ENCODE measurements at places on chromosomes 7 and 10.
A peak's percentile ranks its signal among the peaks of the same experiment; 100 is the strongest.

DNA sequence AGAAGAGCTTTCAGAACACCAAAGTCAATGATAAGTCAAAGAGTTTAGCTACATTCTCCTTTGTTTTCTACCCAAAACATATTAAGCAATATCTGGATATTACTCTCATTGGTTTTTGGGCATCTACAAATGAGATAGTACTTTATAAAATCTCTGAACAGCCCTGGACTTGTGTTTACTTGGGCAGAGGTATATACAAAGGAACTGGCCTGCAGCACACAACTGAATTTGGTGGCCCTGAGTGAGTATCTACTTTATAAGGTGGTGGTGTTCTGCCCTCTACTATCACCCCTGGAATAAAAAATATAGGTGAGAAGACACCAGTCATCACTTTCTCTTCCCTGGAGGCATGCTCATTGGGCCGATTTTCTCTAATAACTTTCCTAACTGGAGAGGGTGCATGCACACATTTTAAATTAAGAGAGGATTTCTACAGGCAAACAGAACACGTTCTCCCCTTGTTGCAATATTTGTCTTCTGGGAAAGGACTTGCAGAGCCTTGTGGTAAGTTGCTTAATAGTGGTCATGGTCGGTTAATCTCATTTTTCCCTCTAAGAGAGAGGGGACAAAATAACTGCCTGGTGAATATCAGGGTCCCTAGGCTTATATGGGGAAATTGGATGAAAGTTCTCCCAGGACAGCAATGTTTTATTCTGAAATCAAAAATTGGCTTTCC is 41.1 kb downstream of the OTUD1 start:
- H3K36me3 ChIP-seq: no peaks in the 10 kb centered on the region
- H3K4me3 ChIP-seq: no peak overlapping the region
- no peak for DNase-seq
- H3K4me1 ChIP-seq: no peaks in the 10 kb centered on the region
- peaks cover 13% of the 10 kb centered on the region for H3K27me3 ChIP-seq

- peaks cover 1% of the 10 kb centered on the region for H3K4me1 ChIP-seq
- peaks cover 5% of the 10 kb centered on the region for H3K27me3 ChIP-seq
- no peak overlapping the region for H3K4me3 ChIP-seq
- DNase-seq: no peak
- H3K36me3 ChIP-seq: no peaks in the 10 kb centered on the region
Observed at GRCh38 chr10:78516236-78516635, 482.6 kb downstream of the RPS24 start.

DNA sequence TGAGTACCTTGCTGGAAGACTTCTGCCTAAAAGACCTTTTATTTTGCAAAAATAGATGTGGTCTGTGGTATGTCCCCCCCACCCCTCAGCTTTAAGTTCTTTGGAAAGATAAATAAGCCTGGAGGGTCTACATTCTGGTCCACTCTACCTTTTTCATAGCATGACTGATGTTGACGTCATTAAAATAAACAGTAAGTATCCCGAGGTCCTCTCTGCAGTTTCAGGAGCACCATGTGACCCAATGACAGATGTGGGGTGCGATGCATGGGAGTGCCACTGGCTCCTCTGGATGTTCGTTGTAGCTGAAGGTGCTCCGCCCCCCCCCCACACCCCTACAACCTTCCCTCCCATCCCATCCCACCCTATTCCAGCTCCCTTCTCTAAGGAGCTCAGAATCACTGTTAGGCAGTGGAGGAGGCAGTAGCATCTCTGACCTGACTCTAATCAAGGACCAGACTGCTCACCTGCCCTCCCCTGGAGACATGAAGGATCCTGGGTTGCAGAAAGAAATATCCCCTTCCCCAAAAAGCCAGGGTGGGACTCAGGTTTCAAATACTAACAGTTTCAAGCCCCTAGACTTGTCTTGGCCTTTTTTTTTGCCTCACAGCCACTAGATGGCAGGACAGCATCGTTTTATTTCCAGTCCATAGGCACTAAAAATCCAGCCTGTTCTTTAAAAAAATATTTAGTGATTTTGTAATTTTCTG is 25.1 kb downstream of the CASP7 start:
- no peak overlapping the region for H3K27ac ChIP-seq
- H3K36me3 ChIP-seq: peaks cover 15% of the 10 kb centered on the region
- no peak for DNase-seq
- no peak overlapping the region for H3K4me3 ChIP-seq

GRCh38 chr10:96413151-96413787 is 54.5 kb upstream of the OPALIN start:
- H3K27me3 ChIP-seq: peaks cover 7% of the 10 kb centered on the region
- no peak overlapping the region for H3K27ac ChIP-seq
- DNase-seq: no peak
- no peaks in the 10 kb centered on the region for H3K4me1 ChIP-seq
- no peaks in the 10 kb centered on the region for H3K36me3 ChIP-seq

DNA sequence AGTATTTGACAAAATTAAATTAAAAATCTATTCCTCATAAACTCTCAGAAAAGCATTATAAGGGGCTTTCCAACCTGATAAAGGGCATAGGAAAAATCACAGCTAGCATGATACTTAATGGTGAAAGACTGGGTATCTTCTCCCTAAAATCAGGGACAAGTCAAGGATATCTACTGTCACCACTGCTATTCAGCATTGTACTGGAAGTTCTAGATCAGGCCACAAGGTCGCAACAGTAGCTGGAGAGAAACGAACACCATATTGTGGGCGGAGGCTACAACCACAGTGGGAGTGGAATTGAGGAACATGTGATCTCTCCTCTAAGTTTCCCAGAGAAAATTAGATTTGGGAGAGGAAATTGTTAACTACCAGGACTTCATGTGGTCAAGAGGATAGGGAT is 70.0 kb upstream of the NAMPT start:
- H3K27me3 ChIP-seq: peaks cover 3% of the 10 kb centered on the region
- H3K27ac ChIP-seq: no peak overlapping the region
- H3K4me1 ChIP-seq: no peaks in the 10 kb centered on the region

DNA sequence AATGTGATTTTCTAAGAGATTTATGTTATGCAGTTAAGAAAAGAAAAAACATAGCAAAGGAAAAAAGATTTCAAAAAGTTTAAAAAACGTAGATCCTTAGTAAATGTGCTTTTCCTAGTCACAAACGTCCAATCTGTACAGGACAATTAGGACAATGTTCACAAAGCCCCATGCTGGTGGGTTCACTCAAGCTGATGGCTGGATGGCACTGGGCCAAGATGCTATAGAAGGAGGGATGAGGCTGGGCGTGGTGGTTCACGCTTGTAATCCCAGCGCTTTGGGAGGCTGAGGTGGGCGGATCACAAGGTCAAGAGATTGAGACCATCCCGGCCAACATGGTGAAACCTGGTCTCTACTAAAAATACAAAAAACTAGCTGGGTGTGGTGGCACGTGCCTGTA is 22.1 kb downstream of the SVIL start:
- H3K27me3 ChIP-seq: no peaks in the 10 kb centered on the region
- no peak overlapping the region for H3K27ac ChIP-seq
- H3K4me1 ChIP-seq: no peaks in the 10 kb centered on the region
- no peak for DNase-seq
- H3K36me3 ChIP-seq: peaks cover 13% of the 10 kb centered on the region
- H3K4me3 ChIP-seq: no peak overlapping the region

- H3K4me1 ChIP-seq: peaks cover 7% of the 10 kb centered on the region
- peaks cover 1% of the 10 kb centered on the region for H3K27me3 ChIP-seq
- no peak overlapping the region for H3K27ac ChIP-seq
- no peaks in the 10 kb centered on the region for H3K36me3 ChIP-seq
- H3K4me3 ChIP-seq: no peak overlapping the region
Observed at GRCh38 chr7:108280136-108280535, 150.0 kb upstream of the LAMB4 start.

GRCh38 chr7:149440222-149440621 is 20.6 kb downstream of the ZNF777 start:
- H3K27ac ChIP-seq: peak overlapping the region; percentile 71
- H3K36me3 ChIP-seq: peaks cover 29% of the 10 kb centered on the region
- H3K4me1 ChIP-seq: peaks cover 13% of the 10 kb centered on the region

- peaks cover 34% of the 10 kb centered on the region for H3K4me1 ChIP-seq
- peaks cover 36% of the 10 kb centered on the region for H3K27me3 ChIP-seq
- DNase-seq: peak; percentile 49
- H3K36me3 ChIP-seq: peaks cover 4% of the 10 kb centered on the region
- peak overlapping the region; percentile 74 for H3K4me3 ChIP-seq
Observed at GRCh38 chr7:151244196-151244840, 4.2 kb downstream of the SMARCD3 start.

- H3K4me1 ChIP-seq: no peaks in the 10 kb centered on the region
- no peak for DNase-seq
- H3K27me3 ChIP-seq: peaks cover 31% of the 10 kb centered on the region
- H3K4me3 ChIP-seq: no peak overlapping the region
- peaks cover 7% of the 10 kb centered on the region for H3K36me3 ChIP-seq
Observed at GRCh38 chr7:16951483-16952080, 69.8 kb upstream of the AGR3 start.

DNA sequence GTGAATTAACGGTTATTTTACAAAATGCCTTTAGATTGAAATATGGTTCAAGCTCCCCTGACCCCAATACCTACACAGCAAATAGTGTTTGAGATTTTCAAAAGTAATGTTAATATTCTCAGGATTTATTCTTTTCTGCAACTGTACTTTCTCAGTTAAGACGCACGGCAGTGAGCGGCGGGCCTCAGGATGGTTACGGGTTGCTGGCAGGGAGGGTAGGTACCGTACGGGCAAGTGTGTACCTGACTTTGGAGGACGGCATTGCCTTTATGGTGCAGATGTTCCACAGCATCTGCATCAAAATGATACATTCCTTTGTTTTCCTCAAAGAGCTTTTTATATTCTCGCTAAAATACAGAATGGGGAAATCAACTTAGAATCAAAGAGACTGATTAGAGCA is 44.8 kb downstream of the NEBL start:
- no peak overlapping the region for H3K4me3 ChIP-seq
- no peaks in the 10 kb centered on the region for H3K27me3 ChIP-seq
- H3K4me1 ChIP-seq: no peaks in the 10 kb centered on the region
- H3K36me3 ChIP-seq: no peaks in the 10 kb centered on the region
- H3K27ac ChIP-seq: no peak overlapping the region

DNA sequence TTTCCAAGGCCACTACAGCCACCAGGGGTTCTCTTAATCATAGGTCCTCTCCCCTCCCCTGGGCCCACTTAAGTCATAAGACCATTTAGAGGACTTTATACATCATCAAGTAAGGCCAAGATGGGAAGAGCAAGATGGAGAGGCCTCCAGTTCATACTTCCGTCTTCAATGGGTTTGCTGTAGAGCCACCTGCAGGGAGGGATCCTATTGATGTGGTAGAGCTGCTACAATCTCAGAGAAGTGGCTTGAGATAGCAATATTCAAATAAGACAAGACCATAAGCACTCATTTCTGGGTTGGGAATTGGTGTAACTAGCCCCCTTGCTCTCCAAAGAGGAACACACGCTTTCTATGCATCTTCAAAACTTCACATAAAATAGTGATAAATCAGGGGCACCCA is 214.2 kb downstream of the PLXNA4 start:
- no peak overlapping the region for H3K4me3 ChIP-seq
- peaks cover 30% of the 10 kb centered on the region for H3K27me3 ChIP-seq
- no peak overlapping the region for H3K27ac ChIP-seq

DNA sequence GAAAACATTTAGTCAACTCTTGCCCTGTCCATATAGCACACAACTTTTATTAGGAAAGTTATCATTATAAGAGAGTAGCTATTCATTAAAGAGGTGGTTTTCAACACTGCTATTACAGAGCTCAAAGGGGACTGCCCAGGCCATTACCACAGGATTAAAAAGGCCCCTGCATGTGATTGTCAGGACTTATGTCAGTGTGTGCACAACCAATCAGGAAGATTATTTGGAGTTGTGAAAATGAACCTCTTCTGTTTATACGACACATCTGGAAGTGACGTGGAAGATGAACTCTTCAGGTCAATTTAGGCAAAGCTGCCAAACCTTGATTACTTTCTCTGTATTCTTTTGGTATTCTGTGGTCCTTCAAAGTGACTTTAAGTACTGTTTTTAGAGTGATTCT is 14.7 kb downstream of the CCNY start:
- H3K4me1 ChIP-seq: peaks cover 45% of the 10 kb centered on the region
- no peaks in the 10 kb centered on the region for H3K27me3 ChIP-seq
- peaks cover 1% of the 10 kb centered on the region for H3K36me3 ChIP-seq
- DNase-seq: no peak

- DNase-seq: no peak
- no peak overlapping the region for H3K4me3 ChIP-seq
- H3K27ac ChIP-seq: no peak overlapping the region
- no peaks in the 10 kb centered on the region for H3K4me1 ChIP-seq
- peaks cover 11% of the 10 kb centered on the region for H3K27me3 ChIP-seq
- no peaks in the 10 kb centered on the region for H3K36me3 ChIP-seq
Observed at GRCh38 chr10:113775686-113776294, 24.3 kb downstream of the PLEKHS1 start.

DNA sequence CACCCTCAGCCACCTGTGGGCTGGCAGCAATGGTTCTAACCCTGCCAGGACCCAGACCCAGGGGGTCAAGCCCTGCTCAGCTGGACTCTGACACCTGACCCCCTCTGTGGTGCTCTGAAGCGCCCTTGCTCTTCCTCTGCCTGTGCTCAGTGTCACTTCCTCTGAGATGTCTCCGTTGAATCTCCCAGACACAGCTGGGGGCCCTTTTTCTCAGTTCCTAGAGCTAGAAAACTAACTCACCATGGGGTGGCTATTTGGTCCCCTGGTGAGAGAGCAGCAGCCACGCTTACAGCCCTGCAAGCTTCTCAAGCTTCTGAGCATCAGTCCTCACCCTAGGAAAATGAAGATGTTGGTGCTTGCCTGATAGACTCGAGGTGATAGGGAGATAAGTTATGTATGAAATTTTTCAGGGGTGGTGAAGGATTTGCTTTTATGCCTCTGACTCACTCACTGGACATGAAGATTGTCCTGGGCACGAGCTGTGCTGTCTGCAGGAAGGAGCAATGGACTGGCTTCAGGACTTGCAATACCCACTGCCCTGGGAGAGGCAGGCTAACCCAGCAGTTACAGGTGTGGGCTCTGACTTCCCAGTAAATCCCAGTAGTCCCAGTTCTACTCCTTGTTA is 29.6 kb downstream of the COL13A1 start:
- no peaks in the 10 kb centered on the region for H3K4me1 ChIP-seq
- H3K4me3 ChIP-seq: no peak overlapping the region
- H3K27me3 ChIP-seq: peaks cover 32% of the 10 kb centered on the region

DNA sequence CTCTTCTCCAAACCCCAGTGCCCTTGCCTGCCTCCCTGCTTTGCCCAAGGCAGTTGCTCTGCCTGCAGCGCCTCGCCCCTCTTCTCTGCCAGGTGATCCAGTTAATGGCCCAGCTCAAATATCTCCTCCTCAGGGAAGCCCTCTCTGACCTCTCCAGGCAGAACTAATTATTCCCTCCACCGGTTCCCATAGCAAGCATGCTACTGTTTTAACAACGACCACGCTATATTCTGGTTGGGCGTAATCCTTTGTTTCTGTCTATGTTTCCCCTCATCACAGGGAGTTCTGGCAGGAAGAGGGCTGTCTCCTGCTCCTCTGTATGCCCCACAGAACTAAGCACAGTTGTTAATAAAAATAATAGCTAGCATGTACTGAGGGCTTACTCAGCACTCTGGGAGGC is 36.8 kb upstream of the R3HCC1L start:
- no peaks in the 10 kb centered on the region for H3K27me3 ChIP-seq
- no peaks in the 10 kb centered on the region for H3K4me1 ChIP-seq
- H3K36me3 ChIP-seq: no peaks in the 10 kb centered on the region
- no peak overlapping the region for H3K27ac ChIP-seq
- DNase-seq: no peak

GRCh38 chr7:30433082-30433481 is 45.5 kb downstream of the NOD1 start:
- peaks cover 4% of the 10 kb centered on the region for H3K4me1 ChIP-seq
- peaks cover 44% of the 10 kb centered on the region for H3K36me3 ChIP-seq
- H3K27ac ChIP-seq: no peak overlapping the region
- H3K4me3 ChIP-seq: no peak overlapping the region

GRCh38 chr10:131230641-131231322 is 80.7 kb downstream of the TCERG1L start:
- no peaks in the 10 kb centered on the region for H3K27me3 ChIP-seq
- no peak overlapping the region for H3K4me3 ChIP-seq
- no peak overlapping the region for H3K27ac ChIP-seq
- no peaks in the 10 kb centered on the region for H3K36me3 ChIP-seq

Measured in T-helper 2 cell treated with Interferon-gamma antibody and Interleukin-4, amounts not matched to agents 5 μg/mL and 100 μg/mL, for 36 hours (primary cell).